Stimulated activated CD4-positive, alpha-beta T cell treated with anti-CD3 and anti-CD28 coated beads, Interleukin-1b, Interleukin-23, amount 100 ng/mL, for 48 hours (primary cell): ENCODE measurements at places on chromosomes 11 and 22.

GRCh38 chr11:135027461-135027860 lies 615.4 kb upstream of the B3GAT1 start:
- no peak for DNase-seq

- DNase-seq, result no peak
Measured at GRCh38 chr11:123255909-123256308, 60.9 kb upstream of the CLMP start.

DNA sequence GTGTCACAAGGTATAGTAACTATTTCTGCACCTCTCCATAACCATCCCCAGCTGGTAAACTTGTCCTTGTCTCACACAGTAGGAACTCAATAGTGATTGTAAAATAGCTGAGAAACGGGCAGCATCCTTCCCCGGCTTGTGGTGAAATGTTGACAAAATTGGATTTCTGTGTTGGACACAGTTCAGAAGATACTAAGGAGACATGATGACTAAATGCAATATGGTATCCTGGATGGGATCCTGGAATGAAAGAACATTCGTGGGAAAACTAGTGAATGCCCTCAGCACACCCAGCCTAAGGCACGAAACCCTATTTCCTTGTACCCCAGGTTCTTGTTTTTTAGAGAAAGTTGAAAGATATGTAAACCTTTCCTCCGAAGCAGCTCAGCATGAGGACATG lies 18.8 kb upstream of the OPCML start:
- DNase-seq, result no peak

GRCh38 chr11:93249459-93250220 lies 51.8 kb upstream of the SLC36A4 start:
- DNase-seq, result no peak

GRCh38 chr11:21768388-21768787 lies 424.5 kb upstream of the ANO5 start:
- no peak for DNase-seq

DNA sequence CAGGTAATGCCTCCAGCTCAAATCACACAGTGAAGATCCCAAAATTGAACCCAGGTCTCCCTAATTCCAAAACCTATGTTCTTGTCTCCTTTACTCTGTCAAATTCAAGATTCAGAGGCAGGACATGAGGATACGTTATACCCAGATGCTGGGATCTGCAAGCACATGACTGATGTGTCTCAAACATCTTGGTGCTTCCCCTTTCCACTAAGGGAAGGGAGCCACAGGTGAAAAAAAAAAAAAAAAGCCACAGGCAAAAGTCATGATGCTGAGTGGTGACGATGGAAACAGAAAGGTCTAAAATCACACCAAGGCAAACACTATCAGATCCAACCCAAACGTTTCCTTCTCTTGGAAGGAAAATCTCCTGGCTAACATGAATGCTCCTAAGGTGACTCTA lies 24.0 kb downstream of the ABTB2 start:
- no peak for DNase-seq

- DNase-seq, result no peak
Measured at GRCh38 chr11:28107191-28107749, 686 bp downstream of the KIF18A start.

- no peak for DNase-seq
Measured at GRCh38 chr11:21262992-21263391, 593.6 kb downstream of the NELL1 start.

GRCh38 chr22:49391436-49391835 lies 436.2 kb downstream of the BRD1 start:
- DNase-seq, result no peak

DNA sequence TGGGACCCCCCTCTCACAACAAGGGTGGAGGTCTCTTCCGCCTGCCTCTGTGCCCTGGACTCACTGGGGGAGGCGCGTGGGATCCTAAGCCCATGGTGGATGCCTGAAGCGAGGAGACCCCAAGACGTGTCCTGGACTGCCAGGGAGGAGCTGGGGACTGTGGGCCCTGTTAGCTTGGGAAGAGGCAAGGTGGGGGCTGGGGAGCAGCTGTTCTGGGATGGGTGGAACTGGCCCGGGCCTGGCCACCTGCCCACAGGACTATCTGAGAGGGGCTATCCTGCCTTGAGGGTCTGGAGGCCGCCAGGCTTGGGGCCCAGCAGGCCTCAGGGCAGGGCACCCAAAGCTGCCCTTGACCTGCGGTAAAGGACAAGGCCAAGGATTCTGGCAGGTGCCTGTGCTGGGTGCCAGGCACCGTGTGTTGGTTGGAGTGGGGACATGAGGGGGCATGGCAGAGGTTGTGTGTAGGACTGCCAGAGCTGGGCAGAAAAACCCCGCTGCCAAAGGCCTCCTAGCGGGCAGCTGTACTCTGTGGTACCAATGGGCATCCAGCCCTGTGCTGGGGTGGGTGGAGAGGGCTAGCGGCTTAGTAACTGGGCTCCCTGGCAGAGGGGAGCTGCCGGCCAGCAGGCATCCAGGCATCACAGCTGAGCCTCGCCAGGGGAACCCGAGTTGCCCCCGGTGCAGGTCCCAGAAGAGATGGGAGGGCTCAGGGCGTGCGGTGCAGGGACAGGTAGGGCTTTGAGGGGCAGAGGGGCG lies 670 bp downstream of the LSP1 start:
- DNase-seq, result no peak

DNA sequence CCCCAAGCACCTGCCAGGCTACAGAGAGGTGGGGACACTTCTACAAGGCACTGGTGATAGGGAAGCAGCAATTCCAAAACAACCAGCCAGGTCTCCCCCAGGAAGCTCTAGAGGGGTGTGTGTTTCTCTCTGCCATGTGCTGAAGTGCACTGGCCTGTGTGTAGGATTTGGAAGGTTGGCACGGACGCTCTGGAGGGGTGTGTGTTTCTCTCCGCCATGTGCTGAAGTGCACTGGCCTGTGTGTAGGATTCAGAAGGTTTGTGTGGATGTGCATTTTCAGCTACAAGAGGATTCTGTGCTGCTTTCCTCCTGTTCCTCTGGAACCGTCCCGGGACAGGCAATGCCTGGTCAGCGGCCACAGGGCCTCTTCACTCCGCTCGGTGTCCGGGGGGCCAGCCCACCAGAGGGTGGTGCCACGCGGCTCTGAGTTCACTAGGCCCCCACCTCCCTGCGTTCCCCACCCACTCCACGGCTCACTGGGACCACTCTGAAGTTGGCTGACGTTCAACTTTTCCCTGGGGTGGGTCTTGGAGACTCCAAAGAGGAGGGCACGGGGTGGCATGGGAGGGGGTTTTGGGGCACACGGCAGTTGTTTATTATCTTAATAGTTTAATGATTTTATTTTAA lies 552.8 kb downstream of the BRD1 start:
- no peak for DNase-seq

DNA sequence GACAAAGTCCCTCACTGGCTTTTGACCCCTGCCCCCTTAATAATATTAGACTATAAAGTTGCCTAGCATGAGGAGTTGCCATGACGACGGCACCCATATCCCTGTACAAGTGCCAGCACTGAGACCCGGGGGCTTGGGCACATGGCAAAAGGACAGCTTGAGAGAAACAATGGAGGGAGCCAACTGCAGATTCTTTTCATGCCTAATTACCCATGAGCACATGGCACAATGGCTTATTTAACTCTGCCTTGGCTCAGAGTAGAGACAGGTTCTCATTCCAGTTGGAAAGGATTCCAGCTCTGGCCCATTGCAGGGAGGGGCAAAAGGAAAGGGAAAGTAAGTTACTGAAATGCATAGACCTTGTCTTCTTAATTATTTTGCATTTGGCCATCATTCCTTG lies 261.2 kb upstream of the UBASH3B start:
- no peak for DNase-seq

- no peak for DNase-seq
Measured at GRCh38 chr11:101127699-101128570, 1.7 kb downstream of the PGR start.

- DNase-seq, result no peak
Measured at GRCh38 chr11:92332986-92333385, 108.4 kb downstream of the FAT3 start.

DNA sequence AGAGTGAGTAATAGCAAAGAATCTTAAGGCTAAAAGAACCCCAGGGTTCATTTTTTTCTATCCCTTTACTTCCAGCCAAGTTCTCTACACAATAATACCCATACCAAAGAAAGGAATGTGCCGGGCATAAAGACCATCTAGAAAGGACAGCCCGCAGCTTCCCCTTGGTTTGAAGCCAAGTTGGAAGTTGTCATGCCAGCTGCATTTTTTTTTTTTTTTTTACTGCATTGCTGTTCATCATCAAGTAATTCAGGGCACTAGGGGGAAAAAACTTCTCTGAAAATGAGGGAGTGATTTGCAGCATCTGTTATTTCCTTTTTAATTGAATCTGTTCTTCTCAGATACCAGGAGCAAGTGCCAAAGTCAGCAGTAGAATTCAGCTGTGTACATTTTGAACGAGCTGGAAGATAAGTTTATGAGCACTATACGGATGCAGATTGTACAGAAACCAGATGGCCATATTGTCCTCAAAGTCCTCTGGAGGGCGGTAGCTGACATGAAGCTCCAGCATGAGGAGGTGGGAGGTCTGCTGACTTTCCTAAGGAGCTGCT lies 56.4 kb downstream of the UBASH3B start:
- DNase-seq, result no peak

DNA sequence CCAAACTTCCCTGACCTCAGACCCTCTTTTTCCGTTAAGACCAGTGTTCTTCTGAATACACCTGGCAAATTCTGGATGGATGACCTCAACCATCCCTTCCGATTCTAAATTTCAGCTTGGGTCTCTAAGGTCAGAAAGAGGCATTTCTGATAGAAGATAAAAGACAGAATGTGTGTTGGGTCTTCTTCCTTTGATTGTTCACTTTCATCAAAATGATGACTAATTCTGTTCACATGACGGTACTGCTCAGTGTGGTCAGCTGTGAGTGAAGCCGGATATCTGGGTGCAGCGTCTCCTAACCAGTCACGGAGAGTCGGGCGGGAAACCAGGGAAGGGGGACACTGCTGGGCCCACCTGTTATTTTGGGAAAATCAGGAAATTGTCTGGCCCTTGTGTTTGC lies 151.6 kb upstream of the NAV2 start:
- no peak for DNase-seq

- no peak for DNase-seq
Measured at GRCh38 chr22:46147471-46148267, 2.7 kb upstream of the PPARA start.

GRCh38 chr11:66337103-66337899 lies 1.1 kb upstream of the RIN1 start:
- no peak for DNase-seq

DNA sequence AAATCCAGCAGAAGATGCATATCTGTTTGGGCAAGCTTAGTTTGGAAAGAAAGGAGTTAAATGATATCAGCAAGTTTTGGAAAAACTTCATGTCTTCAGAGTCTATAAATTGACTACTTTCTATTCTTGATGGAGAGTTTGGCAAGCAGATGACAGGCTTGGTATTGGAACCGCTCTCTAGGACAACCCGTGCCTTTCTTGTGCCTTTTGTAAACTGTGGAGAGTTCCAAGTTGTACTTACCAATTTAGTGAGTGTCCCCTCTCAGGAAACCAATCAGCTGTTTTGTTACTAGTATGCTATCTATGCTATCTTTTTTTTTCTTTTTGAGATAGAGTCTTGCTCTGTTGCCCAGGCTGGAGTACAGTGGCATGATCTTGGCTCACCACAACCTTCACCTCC lies 43.7 kb upstream of the CTTN start:
- DNase-seq, result no peak

GRCh38 chr11:36288442-36289225 lies 590 bp downstream of the COMMD9 start:
- no peak for DNase-seq

GRCh38 chr22:23677701-23677995 lies 13.2 kb upstream of the RGL4 start:
- no peak for DNase-seq

- DNase-seq, result no peak
Measured at GRCh38 chr11:19658344-19658743, 54.3 kb upstream of the NAV2 start.

DNA sequence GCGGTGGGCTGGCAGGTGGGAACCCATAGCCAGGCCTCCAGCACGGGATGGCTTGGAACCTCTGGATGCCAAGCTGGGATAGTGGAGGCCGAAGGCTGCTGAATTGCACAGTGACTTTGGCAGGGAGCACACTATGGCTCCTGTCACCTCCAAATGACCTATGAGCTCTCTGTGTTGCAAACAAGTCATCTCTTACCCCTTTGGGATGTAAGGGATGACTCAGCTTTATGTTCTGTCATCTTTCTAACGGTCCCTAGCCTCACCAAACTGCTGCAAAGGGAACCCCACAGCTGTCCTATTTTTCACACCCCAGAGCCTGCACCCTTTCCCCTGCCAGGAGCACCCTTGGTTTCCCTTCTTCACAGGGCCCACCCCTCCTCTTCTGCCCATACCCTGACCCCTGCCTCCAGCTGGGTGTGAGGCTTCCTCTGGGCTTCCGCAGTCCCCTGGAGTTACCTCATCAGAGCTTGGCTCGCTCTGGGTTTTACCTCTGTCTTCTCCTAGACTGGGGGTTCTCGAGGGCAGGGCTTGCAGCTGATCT lies 2.7 kb upstream of the SCUBE1 start:
- no peak for DNase-seq

DNA sequence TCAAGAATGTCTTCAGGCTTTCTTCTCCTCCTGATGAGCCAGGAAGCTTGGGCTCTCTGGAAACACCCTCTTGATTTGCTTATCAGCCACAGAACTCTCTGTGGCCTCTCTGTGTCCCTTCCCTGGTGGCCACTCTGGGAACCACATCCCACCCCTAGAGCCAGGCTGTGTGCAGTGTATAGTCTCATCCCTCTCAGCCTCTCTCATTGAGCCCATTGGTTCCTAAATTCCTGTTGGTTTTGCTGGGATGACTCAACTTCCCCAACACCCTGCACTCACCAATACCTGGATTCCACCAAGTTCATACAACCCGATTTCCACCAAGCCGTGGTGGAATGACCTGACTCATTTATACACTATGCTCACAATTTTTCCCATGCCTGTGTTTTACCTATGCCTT lies 5.2 kb downstream of the IRAG1 start:
- DNase-seq, result no peak

DNA sequence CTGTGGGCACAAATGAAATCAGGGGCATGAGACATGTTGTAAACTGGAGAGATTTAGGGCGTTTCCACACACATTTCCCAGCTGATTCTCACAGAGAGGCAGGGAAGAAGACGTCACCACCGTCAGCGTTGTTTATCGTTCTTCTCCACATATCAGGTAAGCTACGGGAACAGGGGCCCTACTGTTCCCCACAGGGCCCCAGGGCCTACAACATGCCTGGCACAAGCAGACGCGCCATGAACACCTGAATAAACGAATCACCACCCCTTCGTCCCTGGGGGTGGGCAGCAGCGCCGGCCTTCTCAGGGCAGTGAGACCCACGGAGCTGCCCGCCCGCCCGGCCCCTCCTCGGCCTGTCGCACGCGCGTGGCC lies 342 bp downstream of the EFCAB6 start:
- DNase-seq, result no peak

- no peak for DNase-seq
Measured at GRCh38 chr11:68028802-68029545, 1.5 kb upstream of the NDUFS8 start.
